ENCODE measurements at places on chromosomes 5 and 9.

- no peak for DNase-seq
These were observed 44.1 kb upstream of the SUB1 start for GRCh38 chr5:32541241-32541640.

DNA sequence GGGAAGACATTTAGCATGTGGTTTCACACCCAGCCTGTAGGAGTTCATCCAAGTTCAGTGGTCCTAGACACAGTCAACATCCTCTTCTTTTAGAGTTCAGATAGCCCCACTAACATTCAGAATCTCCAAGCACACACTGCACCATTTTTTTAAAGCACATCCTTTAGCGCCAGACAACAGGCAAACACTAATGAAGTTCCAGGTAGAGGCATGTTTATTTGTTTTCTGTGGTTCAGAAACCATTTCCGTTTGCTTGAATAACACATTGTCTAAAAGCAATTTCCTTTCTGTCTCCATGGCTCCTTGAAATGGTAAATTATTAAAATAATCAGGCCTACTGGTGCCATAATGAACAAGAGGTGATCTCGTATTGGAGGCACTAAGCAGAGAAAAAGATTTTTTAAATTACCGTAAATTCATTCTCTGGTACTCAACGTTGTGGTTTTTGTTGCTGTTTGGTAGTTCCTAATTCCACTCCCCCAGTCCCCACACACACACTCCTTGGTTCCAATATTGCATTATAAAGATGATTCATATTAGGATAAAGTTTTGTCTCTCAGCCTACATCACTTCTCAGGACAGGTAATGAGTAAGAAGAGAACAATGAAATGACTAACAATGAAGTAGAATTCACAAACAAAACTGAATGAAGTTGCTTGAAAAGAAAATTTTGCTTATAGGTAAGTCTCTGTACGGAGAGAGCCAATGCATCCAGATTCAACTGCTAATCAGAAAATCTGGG lies 153.1 kb downstream of the PCSK1 start:
- DNase-seq = no peak

- no peak for DNase-seq
These were observed 12.0 kb downstream of the IFNE start for GRCh38 chr9:21470126-21470525.

DNA sequence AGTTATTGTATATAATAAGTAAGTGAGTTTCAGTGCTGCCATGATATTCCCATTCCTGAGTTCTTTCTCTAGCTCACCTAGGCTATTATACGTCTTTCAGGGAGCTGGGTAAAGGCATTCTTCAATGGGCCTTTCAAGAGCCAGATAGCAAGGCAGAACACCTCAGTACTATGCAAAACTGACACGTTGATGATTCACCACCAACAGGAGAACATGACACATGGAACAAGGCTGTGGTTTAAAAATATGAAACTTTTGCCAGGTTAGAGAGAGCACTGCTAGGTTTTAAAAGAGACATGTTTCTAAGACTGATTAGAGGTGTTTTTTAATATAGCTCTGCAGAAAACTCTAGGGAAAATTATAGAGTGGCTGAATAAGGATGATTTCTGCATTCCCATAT lies 95.9 kb downstream of the UGCG start:
- DNase-seq = no peak

DNA sequence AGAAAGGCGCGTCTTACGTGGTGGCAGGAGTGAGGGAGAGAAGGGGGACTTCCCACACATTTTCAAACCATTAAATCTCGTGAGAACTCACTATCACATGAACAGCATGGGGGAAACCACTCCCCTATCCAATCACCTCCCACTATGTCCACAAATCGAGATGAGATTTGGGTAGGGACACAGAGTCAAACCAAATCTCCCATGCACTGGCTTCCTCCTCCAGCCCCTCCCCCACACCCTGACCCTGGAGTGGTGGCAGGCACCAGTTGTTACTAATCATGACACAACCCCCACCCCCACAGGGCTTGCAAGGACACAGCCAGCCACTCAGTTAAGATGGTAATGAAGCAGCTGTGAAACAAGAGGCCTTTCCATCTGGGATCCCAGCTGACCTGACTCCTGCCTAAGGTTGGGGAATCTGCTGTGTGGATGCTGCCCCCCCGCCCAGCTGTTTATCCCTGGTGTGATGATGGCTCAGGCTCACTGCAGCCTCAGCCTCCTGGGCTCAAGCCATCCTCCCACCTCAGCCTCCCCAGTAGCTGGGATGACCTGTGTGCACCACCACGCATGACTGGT lies 57.1 kb upstream of the FUBP3 start:
- DNase-seq = no peak

GRCh38 chr5:103582364-103582763 lies 19.8 kb upstream of the NUDT12 start:
- DNase-seq = no peak

GRCh38 chr9:109639674-109640579 lies 140.1 kb upstream of the PALM2AKAP2 start:
- no peak for DNase-seq

- DNase-seq = no peak
These were observed 12.9 kb upstream of the ERBIN start for GRCh38 chr5:65913519-65913918.

DNA sequence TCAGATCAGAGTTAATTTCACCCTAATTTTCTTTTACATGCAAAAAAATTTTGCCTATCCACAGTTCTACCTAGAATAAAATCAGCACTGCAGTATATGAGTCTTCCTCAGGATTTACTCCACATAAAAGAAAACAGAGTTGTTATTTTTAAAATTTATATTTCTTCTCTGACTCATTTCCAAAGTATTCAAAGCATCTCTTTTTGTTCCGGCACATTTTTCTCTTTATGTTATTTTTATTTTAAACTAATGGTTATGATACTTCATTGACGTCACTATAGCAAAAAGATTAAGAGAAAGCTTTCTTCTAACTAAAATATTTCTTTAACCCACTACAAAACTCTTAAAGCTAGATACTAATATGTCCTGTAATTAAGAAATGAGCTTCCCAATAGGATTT lies 590.4 kb downstream of the PRELID2 start:
- DNase-seq = no peak

Data from stimulated activated naive CD4-positive, alpha-beta T cell (primary cell).